Activated CD4-positive, alpha-beta T cell treated with anti-CD3 and anti-CD28 coated beads for 4 hours (primary cell): ENCODE measurements at places on chromosomes 1 and 21.
A peak's percentile ranks its signal among the peaks of the same experiment; 100 is the strongest.

GRCh38 chr21:25422610-25423608 lies 184.4 kb downstream of the MRPL39 start:
- no peak for DNase-seq

DNA sequence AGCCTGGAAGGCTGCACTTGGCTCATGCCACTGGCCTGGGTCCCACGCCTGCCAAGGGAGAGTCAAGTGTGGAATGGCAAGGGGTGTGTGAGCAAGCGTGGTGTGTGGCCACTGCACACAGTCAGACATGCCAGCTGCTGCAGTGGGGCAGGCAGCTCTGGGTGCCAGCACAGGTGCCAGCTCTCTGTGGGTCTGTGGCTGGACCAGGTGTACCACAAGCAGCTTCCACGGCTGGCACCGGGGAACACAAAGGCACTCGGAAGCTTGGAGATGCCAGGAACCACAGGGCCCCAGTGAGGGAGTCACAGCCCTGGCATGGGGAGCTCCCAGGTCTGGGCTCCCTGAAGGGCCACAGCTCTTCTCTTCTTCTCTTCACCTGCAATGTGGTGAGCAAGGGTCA lies 34.8 kb downstream of the ACTL8 start:
- no peak for DNase-seq

DNA sequence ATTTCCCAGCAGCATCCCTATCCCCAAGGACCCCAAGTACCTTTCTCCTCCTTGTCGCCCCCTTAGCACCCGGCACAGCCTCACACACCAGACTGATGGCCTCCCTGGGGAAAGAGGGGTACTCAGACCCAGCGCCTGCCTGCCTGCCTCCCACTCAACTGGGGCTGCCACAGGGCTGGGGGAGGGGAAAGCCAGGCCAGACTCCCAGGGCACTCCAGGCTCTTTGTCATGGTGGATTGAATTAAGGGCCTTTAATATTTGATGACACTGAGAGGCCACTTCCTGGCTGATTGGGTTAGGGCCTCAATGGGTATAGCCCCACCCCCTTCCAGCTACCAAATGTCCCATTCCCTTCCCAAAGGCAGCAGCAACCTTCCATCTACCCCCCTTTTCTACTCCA lies 1.8 kb downstream of the SHC1 start:
- DNase-seq, result no peak

GRCh38 chr1:3491291-3492246 lies 37.1 kb downstream of the ARHGEF16 start:
- DNase-seq, result peak; percentile 83

DNA sequence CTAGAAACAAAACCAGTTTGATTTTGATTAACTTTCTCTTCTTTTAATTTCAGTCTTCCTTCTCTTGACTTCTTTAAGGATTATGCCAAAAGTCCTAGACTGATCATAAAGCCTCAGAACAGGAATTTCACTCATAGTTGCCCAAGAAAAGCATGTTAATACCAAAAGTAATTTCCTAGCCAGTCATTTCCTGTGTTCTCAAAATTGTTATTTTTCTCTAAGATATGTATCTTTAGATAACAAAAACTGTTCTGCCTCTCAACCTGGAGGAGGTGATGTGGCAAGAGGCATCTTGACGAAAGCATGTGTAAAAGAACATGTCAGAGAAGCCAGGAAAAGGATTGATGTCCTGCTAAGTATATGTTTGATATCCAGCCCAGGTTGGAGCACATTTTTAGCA lies 78.0 kb upstream of the IPO9 start:
- DNase-seq, result no peak

DNA sequence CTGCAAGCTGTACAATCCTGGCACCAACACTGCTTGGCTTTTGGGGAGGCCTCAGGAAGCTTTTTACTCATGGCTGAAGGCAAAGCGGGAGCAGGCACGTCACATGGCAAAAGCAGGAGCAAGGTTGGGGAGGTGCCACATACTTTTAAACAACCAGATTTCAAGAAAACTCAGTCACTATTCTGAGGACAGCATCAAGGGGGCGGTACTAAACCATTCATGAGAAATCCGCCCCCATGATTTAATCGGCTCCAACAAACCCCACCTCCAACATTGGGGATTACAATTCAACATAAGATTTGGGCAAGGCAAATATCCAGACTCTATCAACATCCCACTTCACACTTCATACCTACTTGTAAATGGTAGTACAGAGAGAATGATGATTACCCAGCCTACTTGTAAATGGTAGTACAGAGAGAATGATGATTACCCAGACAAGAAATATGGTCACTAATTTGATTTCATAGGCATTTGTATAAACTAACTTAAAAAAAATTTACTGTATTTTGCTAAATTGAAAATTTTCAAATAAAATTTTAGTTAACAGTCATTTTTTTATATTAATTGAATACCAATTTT lies 24.9 kb downstream of the ATP5PF start:
- no peak for DNase-seq

GRCh38 chr1:53625766-53626520 lies 113.0 kb downstream of the GLIS1 start:
- DNase-seq, result no peak

DNA sequence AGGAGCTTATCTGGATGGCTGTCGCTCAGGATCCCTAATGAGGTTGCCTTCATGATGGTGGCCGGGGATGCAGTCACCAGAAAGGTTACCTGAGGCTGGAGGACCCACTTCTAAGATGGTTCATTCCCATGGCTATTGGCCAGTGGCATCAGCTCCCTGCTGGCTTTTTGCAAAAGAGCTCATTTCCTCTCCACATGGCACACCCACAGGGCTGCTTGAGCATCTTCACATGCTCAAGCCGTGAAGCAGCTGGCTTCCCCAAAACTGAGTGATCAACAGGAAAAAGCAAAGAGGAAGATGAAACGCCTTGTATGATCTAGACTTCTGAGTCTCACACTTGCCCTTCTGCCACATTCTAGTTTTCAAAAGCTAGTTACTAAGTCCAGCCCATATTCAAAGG lies 124.6 kb upstream of the CXADR start:
- no peak for DNase-seq

GRCh38 chr1:232792949-232793348 lies 12.3 kb upstream of the MAP10 start:
- peak; percentile 8 for DNase-seq

DNA sequence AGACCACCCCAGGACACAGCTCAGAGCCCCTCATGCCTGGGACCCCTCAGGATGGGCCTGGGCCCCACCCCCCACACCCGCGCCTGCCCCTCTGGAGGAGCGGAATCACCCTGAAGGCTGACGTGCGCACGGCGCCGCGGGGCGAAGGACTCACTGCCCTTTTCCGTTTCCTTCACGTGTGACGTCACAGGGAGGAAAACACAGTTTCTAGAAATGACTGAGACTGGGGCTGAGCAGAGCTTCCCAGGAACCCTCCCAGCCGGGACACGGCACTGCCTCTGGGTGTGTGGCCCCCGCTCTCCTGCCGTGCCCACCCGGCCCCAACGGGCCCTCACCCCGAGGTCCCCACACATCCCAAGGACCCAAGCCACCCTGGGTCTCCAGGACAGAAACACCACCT lies 5.4 kb upstream of the TNFRSF4 start:
- DNase-seq, result peak; percentile 75

GRCh38 chr1:82464362-82465001 lies 663.7 kb downstream of the ADGRL2 start:
- DNase-seq, result no peak

- DNase-seq, result peak; percentile 68
Measured at GRCh38 chr1:17439250-17440073, at the start of gene RCC2. RCC2 (minus strand) TSS chr1:17439677; CDS start chr1:17438514, 1,163 bp downstream.

DNA sequence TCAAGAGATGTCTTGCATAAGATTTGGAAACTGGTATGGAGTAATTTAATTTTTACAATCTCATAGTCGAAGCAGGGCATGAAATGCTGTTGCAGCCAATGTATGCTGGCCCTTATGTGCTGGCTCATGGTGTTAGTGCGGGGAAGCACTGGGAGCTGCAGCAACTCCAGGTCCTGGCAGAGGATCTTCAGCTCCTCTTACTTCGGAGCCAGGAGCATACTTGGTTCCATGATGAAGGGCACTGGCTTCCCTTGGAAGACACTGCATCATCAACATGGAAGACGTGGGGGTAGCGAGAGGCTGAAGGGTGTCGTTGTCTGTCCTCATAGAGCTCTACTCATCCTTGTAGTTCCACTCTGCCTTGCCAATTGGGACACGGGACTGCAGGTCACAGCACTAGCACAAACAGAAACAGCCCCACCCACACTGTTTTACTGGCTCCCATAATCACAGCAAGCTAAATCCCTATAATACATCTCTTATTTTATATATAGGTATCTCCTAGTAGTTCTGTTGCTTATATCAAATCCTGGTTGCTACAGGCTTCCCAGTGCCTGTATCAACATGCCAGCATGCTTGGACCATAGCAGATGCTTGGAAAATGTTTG lies 22.4 kb downstream of the PLA2G2D start:
- DNase-seq, result no peak

DNA sequence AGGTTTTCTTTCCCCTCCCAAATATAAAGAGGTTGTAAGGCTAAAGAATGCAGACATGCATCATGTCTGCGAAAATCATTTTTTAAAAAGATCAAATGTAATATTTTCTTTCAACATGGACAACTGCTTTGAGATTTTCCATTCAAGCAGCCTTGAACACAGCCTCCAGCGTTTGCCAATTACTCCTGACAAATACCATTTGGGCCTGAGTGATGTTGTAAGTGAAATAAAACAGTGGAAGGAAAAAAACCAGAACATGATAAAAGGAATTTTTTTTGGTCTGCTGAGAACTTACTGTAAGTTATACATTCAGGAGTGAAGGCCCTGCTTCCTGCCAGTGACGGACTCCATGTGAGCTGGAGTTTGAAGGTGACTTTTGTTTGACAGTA lies 37.2 kb downstream of the SETD4 start:
- DNase-seq, result no peak

GRCh38 chr1:91742848-91743292 lies 143.1 kb downstream of the TGFBR3 start:
- DNase-seq, result no peak

- no peak for DNase-seq
Measured at GRCh38 chr1:172646653-172647052, 12.2 kb upstream of the FASLG start.

- DNase-seq, result no peak
Measured at GRCh38 chr1:33516891-33517567, 44.6 kb downstream of the ZSCAN20 start.

DNA sequence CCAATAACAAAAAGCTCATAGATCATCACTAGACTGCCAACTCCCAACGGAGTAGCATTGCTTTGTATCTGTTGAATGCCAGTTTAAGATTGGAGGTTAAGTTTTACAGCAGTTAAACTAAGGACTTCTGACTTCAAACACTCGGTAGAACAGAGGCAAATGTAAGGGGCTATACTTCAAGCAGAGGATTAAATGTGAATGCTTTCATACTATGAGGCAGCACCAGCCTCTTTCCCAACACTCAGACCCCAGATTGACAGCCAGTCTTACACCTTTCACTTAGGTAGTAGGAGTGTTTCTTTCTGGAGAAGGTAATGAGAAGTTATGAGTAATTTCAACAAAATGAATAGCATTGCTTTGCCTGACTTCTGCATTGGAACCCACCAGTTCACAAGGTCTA lies 22.8 kb downstream of the OR10R2 start:
- no peak for DNase-seq

GRCh38 chr21:36630485-36631206 lies 68.3 kb upstream of the SIM2 start:
- DNase-seq, result peak; percentile 63
